ENCODE measurements at places on chromosomes 16 and 17.

DNA sequence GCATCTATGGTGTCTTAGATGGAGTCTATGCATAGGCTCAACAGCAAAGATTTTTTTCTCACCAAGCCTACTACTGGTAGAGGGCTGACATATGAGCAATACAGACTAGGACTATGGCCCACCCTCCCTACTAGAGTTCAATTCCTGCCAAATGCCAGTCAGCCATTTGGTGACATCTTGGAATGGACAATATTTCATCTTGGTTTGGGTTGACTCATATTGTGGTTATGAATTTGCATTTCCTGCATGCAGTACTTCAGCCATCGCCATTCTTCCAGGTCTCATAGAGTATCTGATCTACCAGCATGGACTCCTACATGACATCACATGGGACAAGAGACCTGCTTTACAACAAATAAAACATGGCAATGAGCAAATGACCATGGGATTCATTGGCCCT, 778.1 kb upstream of the SOX9 start:
- no peak for DNase-seq

- DNase-seq: no peak
These were observed 596.0 kb upstream of the GOT2 start for GRCh38 chr16:59330019-59330670.

- DNase-seq: no peak
These were observed 121.9 kb upstream of the HS3ST2 start for GRCh38 chr16:22692034-22692433.

DNA sequence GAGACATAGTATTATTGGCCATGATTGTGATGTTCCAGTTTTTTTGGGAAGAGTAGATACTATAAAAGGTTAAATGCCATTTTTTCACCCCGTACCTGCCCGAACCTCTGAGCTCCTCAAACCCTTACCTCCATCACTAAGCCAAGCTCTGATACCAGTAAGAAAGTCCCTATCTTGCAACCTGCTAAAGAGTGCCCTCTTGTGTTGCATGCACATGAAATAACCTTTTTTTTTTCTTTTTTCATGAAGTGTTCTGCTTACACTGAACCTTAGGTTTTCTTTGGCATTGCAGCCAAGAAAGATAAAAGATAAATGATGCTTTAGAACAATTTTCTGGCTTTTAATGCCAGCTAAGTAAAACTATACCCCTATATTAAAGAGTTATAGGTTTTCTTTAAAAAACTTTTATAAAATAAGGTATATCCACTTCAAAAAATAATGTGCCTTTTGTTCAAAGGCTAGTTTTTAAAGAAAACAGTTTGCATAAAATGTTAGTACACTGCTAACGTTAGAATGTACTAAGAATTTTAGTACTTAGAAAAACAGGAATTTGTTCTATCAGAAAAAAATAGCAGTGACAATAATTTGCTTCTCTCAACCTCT, 295.3 kb upstream of the PMFBP1 start:
- DNase-seq: no peak

DNA sequence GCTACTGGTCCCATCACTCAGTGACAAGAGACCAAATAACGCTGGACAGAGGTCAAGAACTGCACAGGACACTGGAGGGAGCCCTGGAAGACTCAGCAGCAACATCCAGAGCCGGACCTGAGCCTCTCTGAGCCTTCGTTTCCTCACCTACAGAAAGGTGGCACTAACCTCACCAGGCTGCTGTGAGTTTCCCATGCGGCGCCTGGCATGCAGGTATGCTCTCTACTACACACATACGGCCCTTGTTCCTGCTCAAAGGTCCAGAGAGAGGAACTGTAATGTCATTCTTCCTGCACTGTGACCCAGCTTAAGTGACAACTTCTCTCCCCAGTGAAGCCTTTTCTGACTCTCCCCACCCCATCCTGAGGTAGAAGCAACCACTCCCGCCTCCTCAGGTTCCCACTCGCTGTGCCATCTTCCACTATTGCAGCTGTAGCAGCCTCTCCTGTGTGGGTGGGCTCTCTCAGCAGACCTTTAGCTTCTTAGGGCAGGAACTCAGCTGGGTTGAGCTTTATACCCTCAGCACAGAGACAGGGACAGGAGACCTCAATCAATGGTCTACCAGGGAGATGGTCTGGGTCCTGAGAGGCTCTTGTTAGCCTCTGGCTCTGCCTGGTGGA, 43.9 kb upstream of the SREBF1 start:
- DNase-seq: no peak

GRCh38 chr17:82149401-82150099, 51.5 kb upstream of the FASN start:
- DNase-seq: no peak

DNA sequence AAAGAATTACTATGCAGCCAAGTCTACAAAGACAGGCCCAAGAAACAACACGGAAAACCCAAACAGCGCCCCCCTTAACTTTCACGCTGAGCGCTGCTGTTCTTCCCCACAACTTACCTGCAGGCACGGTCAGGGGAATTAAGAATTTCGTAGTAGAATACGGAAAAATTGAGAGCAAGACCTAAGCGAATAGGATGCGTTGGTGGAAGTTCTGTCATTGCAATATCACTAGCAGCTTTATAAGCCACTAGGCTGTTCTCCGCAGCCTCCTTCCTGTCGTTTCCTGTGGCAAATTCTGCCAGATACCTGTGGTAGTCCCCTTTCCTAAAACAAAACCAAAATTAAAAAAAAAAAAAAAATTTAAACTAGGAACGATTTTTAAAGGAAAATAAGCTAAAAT, 39.0 kb downstream of the YWHAE start:
- DNase-seq: no peak

DNA sequence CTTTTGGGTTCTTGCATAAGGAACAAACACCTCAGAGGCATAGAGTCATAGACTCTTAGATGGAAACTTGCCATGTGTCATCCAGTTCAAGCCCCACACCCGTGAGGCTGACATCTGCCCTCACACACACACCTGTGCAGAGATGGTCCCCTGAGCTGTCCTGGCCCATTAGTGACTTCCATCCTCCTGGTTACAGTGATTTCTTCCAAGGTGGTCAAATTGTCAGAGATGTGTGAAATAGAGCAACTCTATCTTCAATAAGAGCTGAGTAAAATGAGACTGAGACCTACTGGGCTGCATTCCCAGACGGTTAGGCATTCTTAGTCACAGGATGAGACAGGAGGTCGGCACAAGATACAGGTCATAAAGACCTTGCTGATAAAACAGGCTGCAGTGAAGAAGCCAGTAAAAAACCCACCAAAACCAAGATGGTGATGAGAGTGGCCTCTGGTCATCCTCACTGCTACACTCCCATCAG, 342.2 kb upstream of the TNRC6C start:
- DNase-seq: no peak

DNA sequence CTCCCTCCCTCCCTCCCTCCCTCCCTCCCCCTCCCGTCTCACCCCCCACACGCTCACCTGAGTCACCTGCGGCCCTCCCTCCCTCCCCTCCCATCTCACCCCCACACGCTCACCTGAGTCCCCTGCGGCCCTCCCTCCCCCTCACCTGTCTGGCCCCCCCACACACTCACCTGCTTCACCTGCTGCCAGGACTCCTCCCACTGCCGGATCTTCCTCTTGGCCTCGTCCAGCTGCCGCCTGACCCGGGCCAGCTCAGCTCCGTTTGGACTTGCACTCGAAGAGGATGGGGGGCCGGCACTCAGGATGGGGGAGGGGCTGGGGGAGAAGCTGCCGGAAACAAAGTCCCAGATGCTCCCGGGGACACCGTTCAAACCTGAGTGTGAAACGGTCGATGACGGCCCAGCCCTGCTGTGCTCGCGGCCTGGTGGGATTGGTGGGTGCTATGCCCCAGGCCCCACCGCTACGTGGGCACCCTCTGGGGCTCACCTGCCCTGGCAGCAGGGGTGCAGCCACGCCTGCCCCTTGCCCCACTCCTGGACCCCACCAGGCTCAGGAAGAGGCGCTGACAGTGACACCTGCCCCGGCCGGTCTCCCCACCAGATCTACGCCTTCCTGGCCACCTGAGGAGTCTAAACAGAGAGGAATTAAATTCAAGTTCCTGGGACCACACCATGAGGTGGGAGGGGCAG, 15.9 kb downstream of the GNPTG start:
- DNase-seq: no peak

GRCh38 chr17:64205804-64206203, 57.3 kb downstream of the TEX2 start:
- no peak for DNase-seq
